ENCODE measurements at places on chromosomes 2 and 18. TPM values are rescaled to one million over a fixed set of nuclear protein-coding genes. Genes with fewer than 3 reads are reported as not detected.

Gene ITGA6
- total RNA-seq = 22.8 TPM

Gene FRZB
- not detected for total RNA-seq

- DNase-seq = peak; percentile 71
These were observed at the start of gene TMEM237 for GRCh38 chr2:201643216-201643890. TMEM237 (minus strand) TSS chr2:201643503; CDS start chr2:201643400, 103 bp downstream.

- no peak for DNase-seq
These were observed 53.6 kb upstream of the GRHL1 start for GRCh38 chr2:9897846-9898245.

Gene MAP3K19
- total RNA-seq = not detected

DNA sequence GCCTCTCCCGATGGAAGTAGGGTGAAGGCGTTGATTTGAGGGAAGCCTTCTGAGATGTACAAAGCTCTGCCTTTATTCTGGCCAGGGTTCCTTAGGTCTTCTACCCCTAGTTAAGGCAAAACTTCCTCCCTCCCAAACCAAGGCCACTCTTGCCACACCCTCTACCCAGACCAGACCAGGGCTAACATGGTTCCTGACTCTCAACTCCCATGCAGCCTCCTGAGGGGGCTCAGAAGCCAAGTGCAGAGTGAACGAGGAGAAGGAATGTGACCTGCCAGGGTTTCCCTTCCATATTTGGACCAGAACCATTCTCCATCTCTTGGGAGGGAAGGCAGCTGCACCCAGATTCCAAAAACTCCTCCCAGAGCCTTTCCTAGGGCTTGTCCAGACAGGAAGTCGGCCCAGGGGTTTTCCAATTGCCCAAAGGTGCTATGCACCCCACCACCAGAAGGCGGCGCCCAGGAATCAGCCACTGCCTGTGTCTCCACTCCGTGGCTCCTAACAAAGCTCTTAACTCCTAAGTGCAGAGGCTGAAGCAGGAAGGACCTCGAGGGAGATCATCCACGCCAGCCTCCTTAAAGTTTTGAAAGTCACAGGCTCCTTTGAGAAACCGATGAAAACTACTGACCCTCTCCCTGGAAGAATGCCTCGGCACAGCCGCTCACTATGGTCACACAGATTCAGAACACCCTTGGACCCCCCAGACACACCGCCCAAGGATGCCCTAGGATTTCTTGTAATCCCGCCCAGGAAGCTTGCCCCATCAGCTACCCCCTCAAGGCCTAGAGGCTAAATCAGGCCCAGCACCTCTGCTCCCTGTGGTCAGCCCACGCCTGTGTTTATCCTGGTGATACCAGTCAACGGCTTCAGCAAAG is 157.8 kb downstream of the SMAD2 start:
- DNase-seq = peak; percentile 77

DNA sequence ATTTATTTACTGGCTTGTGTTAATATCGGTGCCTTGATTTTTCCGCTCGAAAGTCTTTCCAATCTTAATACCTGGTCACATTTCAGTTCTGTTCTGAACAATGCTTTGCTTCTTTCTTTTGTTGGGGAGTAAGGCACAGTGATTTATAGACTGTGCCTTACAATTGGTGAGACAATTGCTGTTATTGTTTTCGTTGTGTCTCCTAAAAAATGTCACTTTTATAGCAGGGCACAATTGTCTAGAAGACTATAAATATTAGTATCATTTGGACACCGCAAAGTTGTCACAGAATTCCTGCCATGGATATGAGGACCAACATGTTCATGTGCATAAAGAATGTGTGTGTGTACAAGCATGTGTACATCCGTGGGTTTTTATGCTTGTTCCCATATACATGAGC is 231.9 kb downstream of the INSIG2 start:
- no peak for DNase-seq

GRCh38 chr2:239202343-239202742 is 198.5 kb downstream of the HDAC4 start:
- peak; percentile 8 for DNase-seq

DNA sequence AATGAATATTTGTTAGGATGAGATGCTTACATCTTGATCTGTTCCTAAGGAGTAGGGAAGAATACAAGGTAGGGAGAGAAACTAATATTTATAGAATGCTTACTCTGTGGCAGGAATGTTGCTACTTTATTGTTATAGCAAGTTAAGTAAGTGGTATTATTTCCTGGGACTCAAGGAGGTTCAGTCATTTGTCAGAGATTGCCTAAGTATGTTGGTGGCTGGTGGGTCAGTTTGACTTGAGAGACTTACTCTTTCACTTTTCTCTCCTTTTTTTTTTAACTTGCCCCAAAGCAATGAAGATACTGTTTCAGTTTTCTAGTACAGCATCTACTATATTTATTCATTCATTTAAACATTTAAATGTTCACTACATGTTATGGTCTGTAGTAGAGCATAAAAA is 209.2 kb upstream of the STON1 start:
- DNase-seq = no peak

GRCh38 chr18:3911413-3911812 is 461.4 kb downstream of the TGIF1 start:
- DNase-seq = no peak

DNA sequence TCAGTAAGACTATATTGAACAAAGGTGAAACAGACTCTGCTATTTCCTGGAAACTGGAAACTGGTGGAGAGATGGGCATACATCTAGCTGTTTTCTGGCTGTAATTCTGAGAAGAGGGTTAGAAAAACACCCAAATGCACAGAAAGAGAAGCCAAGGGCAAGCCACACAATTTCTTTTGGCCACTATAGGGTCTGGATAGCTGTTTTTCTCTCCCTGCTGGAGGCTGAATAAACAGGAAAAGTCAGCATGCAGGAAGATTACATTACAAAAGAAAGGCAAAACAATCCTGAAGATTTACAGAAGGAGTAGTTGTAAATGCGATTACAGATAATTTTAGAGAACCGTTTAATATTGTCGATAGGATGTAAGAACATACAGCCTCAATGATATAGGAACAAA is 186.2 kb upstream of the REG3G start:
- DNase-seq = no peak

DNA sequence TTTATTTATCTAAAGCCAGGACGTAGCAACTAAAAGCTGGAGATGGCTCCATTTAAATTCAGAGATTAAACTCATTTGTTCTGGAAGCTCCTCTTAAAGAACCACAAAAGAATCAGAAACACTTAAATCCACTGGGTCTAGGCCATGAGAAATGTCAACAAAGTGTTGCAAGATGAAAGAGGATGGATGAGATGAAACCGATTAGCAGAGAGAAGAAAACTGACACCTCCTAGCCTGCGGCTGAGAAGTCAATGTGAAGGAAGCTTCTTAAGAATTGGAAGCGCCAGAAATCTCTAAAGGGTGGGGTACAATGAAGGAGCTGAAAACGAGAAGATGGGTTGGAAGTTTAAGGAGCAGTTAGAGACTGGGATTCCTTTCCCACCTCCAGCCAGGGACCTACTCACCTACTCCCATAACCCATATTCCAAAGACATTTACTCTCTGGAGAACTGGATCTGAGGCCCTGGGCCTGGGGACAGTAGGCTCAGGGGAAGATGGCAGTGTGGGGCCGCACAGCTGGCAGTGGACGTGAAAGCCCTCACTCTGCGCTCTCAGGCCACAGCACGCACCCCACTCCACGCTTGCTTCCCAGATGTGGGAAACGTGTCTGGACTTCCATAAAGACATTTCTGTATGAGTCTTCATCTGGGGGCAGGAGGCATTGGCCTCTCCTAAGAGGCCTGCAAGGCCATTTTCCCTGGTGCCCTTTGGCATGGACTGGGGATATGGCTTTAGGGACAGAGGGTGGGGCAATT is 188.4 kb downstream of the LOXHD1 start:
- DNase-seq = no peak

Gene SERPINB12
- total RNA-seq = not detected

Gene GRHL1
- total RNA-seq = 0.25 TPM

DNA sequence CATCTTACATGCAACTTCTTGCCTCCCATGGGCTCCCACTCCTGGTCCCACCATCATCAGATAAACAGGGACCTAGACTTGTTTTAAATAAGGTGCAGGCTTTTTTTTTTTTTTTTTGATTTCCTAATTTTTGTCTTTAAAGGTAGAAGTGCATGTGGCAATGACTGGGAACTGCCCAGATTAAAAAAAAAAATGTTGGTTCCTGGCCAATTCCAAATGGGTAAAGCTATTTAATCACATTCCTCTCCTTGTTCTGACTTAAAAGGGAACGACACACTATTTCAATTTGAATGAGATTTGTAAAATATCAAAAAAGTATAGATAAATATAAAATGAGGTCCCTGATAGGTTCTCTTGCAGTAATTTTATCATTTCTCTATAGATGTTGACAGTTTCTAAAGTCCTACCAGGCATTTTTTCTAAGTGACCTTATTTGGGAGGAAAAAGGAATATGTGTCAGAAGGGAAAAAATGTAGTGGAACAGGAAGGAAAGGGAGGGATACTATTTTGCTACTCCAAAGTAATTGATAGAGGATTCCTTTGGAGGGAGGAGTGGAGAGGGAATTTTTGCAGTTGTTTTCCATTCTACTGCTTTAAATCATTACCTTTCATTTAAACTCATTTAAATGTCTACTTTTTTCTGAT is 43.3 kb downstream of the DDX1 start:
- no peak for DNase-seq

Gene TSPYL6
- not detected for total RNA-seq

- DNase-seq = no peak
These were observed 65.9 kb upstream of the SLC16A14 start for GRCh38 chr2:230134496-230135129.

DNA sequence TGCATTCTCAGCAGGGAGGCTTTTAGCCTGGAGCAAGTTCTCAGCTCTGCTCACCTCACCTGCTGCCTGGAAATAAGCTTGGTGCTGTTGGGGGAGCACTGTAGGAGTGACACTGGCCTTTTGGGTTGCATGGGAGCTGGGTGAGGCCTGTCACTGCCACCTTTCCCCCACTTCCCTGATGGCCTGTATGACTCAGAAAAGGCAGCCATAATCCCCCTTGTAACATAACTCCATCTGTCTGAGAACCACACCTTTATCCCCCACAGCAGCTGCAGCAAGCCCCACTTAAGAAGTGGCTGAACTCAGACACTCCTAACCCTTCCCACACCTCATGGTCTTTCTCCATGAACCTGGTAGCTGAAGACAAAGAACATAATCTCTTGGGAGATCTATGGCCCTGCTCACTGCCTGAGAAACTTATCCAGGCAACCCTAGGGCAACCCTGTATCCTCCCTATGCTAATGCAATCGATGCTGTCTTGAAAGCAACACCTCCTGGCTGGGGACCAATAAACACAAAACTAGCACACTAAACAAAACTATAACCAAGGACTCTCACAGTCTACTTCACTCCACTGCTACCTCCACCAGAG is 258.9 kb upstream of the OSR1 start:
- DNase-seq = no peak

Gene CFAP210
- not detected for total RNA-seq

DNA sequence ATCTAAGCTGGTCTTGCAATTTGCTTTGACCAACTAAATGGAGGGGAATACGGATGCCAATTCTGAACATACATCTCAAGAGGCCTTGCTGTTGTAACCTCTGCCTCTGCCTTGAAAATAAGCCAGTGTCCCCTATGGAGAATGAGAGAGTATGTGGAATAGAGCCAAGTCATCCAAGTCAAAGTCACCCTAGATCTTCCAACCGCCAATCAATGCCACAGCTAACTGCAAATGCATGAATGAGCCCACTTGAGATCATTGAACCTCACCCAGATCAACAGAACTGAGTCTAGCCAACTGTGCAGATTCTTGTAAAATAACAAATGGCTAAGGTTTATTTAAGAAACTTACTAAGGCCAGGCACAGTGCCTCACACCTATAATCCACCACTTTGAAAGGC is 139.8 kb upstream of the TANK start:
- no peak for DNase-seq

Gene SKOR2
- total RNA-seq = not detected

DNA sequence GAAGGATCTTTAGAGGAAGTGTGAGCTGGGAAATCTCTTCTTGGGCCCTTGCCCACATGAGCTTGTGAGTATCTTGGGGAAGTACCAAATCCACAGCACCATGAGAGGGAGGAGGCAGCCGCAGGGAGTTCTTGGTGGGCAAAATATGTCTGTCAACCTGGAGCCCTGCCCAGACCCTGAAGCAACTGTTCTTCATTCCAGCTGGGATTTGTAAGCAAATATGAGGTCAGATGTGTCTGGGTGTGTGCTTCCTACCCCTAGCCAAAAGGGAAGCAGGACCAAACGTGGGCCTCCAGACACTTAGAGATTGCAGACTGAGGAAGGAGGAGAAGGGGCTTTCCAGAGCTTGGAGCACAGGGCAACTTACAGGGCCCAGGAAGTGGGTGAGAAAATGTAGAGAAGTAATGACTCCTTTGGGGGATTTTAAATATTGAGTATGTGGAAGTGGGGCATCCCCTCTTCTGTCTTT is 41.9 kb downstream of the TMEM247 start:
- no peak for DNase-seq

DNA sequence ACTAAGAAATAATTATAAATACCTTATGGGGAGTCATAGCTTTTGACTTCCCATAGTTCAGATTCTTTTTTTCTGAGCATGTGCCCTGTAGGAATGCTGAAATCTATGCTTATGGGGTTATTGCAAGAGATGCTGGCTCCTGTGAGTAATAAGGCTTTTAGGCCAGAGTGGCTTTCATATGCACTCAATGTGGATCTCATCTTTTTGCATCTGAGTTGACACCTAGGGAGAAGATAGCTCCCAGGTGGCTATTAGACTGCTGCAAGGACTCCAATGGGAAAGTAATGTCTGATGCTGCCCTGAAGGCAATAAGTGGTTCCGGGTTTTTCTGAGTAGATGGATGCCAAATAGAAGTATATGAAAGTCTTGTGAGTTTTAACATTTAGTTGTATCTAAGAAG is 21.0 kb downstream of the DNAH6 start:
- DNase-seq = no peak

- no peak for DNase-seq
These were observed 702.4 kb downstream of the CPS1 start for GRCh38 chr2:211258646-211259335.

Gene CRYBA2
- total RNA-seq = not detected

GRCh38 chr2:157839162-157839801 is 36.8 kb downstream of the ACVR1 start:
- no peak for DNase-seq

Gene LDLRAD4
- total RNA-seq = 44.3 TPM

GRCh38 chr2:197236159-197236558 is 74.4 kb downstream of the ANKRD44 start:
- no peak for DNase-seq

Gene KCNJ3
- total RNA-seq = not detected

Gene STPG4
- total RNA-seq = 0.19 TPM

Gene EFHD1
- 7.6 TPM for total RNA-seq

DNA sequence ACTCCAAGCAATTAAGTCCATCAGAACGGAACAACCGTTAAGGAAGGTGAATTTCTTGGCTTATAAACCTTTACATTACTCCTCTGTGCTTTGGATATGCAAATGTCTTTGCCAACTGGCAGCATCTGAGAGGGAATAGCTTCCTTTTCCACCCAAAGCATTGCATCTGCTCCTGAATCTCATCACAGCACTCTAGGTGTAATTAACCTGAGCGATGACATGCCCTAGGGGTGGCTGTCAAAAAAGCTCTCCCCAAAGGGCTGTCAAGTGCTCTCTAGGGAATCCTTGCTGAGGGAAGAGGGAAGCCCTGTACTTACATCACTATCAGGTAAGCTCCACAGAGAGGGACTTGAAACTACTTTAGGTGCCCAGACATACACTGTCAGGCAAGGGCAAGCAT is 5.5 kb upstream of the SMARCAL1 start:
- DNase-seq = no peak

Gene MEIS1
- total RNA-seq = not detected

- no peak for DNase-seq
These were observed 17.9 kb upstream of the SLC9A4 start for GRCh38 chr2:102455061-102455670.

- DNase-seq = no peak
These were observed 71.0 kb downstream of the GALNT14 start for GRCh38 chr2:31067259-31067658.

- DNase-seq = no peak
These were observed 2.6 kb upstream of the BCL2 start for GRCh38 chr18:63322206-63322605.

Data from activated naive CD8-positive, alpha-beta T cell treated with anti-CD3 and anti-CD28 coated beads, Interleukin-2, amount 10 ng/mL, durations not matched to agents 7 days and 5 days (primary cell).